ENCODE measurements at places on chromosomes 13 and 19.

- peak; percentile 64 for DNase-seq
Observed at GRCh38 chr13:36778083-36778671, 40.8 kb upstream of the RFXAP start.

DNA sequence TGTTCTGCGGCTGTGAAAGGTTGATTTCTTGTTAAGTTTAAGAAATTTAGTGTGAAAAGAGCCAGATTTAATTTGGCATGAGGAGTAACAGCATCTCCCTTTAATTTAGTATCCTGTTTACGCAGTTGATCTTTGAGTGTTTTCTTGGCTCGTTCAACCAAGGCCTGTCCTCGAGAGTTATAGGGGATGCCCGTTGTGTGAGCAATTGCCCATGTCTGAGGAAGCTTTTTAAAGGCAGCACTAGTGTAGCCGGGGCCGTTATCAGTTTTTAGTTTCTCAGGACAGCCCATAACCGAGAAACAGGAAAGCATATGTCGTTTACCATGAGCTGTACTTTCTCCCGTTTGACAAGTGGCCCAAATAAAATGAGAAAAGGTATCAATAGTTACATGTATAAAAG lies 47.5 kb upstream of the ZNF43 start:
- DNase-seq = peak; percentile 11

- DNase-seq = no peak
Observed at GRCh38 chr19:57231686-57232085, 863 bp downstream of the AURKC start.

DNA sequence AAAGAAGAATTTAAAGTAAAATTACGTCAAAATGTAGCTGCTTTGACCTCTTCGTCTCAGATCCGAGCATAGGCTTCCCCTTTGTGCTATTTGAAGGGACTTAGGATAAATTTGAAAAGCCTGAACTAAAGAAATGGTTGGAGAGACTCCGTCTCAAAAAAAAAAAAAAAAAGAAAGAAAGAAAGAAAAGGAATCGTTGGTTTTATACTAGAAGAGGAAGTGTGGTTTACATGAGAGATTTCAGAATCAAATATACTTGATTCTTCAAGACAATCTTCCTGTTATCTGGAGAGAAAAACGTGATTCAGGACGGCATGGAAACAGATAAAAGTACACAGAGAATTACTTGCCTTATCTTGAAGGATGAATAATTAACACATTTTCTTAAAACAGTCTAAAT lies 474 bp upstream of the ZNF780B start:
- no peak for DNase-seq

DNA sequence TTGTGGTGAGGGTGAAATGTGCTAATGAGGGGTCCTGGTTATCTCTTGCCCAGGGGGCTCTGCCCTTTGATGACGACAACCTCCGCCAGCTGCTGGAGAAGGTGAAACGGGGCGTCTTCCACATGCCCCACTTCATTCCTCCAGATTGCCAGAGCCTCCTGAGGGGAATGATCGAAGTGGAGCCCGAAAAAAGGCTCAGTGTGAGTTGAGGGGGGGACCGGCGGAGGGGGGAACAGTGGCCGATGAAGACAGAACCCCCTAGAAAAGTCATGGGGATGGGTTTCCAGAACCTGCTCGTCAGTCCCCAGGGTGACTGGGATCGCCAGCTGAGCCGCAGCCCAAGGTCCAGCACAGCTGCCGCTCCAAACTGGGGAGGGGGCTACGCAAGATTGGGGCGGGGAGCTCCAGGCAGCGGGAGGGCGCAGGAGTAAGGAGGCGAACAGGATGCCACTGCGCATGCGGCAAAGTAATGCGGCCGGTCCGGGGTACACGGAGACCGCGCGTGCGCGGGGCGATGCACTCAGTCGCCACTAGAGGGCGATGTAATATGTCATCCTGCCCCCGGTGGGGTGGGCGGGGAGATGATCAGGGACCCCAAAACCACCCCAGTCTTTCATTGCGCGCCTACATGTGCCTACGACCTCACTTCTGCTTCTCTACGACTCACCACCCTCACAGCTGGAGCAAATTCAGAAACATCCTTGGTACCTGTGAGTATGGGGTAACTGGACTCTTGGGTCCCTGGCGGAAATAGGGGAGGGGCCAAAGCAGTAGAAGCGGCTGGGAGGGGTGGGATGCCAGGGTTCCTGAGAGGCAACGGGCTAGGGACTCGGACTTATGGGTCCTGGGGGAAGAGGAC lies 17.9 kb downstream of the BRSK1 start:
- peak; percentile 45 for DNase-seq

GRCh38 chr19:41136636-41137455 lies 22.6 kb downstream of the CYP2F1 start:
- no peak for DNase-seq

GRCh38 chr13:73767747-73768315 lies 366.4 kb downstream of the KLF12 start:
- no peak for DNase-seq

DNA sequence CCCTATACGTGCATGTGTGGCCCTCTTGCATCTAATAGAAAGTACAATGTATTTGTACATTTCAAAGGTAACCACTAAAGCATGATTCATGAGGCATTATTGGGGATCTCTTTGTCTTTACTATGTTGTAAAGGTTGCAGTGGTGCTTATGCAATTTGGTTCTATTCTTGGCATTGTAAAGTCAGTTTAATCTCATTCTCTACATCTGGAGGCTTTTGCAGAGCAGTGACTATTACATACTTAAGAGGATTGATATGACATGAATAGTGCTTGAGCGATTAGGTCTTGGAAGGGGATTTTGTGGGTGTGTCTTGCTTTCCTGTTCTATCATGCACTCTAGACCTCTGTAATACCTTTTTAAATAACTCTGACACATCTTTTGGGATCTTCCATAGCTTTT lies 610.0 kb downstream of the EFNB2 start:
- DNase-seq = peak; percentile 97

GRCh38 chr19:7831452-7831851 lies 1.4 kb downstream of the EVI5L start:
- no peak for DNase-seq

DNA sequence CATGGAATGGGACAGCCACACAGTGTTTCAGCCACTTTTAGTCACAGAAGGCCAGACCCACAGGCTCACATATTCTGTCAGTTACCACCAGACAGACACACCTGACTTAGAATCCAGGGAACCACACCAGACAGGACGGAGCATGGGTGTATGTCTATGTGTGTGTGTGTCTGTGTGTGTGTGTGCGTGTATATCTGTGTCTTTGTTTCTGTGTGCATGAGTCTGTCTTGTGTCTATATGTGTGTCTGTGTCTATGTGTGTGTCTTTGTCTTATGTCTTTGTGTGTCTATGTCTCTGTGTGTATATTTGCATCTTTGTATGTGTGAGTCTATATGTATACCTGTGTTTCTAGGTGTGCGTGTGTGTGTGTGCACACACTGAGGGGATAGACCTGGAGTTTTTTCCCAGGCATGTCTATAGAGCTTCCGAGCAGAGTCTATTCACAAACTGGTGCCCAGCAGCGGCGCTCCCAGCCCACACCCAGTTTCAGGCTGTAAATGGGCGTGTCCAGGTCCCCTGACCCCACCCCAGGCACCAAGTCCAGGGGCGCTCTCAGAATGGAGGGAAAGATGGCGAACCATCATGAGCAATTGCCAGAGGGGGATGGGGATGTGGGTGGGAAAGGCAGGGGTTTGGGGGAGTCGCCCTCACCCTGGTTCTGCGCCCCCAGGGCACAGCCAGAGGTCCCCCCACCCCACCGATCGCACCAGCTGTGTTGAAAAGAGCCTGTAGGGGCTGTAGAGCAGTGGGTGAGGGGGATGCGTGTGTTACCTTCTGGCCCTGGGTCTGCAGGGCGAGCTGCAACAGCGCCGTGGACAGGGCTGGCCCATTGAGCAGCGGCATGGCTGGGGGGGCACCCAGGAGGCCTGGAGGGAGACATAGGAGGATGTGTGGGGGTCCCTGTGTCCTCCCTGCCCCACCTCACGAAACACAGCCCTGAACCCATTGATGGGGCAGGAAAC lies 6.3 kb upstream of the FDX2 start:
- DNase-seq = no peak

DNA sequence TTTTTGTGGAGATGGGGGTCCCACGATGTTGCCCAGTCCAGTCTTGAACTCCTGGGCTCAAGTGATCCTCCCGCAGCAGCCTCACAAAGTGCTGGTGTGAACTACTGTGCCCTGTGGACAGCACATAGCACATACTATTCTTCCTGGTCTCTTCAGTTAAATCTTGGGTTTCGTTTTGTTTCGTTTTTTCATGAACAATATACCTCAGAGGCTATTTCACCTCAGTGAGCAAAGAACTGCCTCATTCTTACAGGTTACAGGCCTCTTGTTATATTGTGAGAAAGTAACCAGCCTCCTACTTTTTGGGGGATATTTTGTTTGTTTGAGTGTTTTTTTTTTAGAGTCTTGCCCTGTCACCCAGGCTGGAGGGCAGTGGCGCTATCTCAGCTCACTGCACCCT lies 1.3 kb upstream of the C3 start:
- no peak for DNase-seq

- DNase-seq = no peak
Observed at GRCh38 chr13:50809133-50810090, 34.1 kb downstream of the DLEU7 start.

DNA sequence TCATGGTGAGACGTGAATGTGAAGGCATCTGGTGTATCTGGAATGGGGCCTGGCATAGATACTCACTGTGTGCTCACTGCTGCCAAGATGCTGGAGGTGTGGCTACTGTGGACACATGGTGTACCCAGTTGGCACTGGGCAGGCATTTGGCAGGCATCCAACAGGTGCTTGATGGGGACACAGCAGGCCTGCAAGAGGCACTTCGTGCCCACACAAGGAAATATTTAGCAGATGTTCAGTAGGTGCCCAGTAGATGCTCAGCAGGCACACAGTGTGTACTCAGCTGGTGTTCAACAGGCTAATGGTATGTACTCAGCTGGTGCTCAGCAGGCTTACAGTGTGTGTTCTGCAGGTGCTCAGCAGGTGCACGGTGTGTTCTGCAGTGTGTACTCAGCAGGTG lies 14.2 kb downstream of the CRTC1 start:
- no peak for DNase-seq

DNA sequence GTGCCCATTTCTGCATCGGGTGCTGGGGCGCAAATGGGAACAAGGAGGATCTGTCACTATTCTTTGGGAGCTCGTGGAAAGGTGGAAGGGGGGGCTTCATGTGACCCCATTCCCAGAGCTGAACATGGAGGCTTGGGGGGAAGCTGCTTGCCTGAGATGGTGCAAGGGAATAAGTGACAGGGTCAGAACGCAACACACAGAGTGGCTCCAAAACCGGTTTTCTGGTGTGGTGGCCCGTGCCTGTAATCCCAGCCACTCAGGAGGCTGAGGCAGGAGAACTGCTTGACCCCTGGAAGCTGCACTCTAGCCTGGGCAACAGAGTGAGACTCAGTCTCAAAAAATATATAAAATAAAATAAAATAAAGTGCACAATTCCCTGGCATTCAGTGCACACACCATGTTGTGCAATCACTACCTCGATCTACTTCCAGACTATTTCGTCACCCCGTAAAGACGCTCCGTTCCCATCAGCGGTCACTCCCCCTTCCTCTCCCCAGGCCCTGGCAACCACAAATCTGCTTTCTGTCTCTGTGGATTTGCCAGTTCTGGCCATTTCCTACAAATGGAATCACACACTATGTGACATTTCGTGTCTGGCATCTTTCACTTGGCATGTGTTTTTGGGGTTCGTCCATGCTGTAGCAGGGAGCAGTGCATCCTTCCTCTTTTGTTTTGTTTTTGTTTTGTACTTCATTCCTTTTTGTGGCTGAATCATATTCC lies 18.2 kb upstream of the COMP start:
- peak; percentile 96 for DNase-seq

GRCh38 chr19:35044317-35045117 lies 3.0 kb downstream of the HPN start:
- peak; percentile 33 for DNase-seq

- no peak for DNase-seq
Observed at GRCh38 chr13:64311948-64312347, 2896.3 kb upstream of the PCDH20 start.

- DNase-seq = no peak
Observed at GRCh38 chr13:42119041-42119440, 70.6 kb downstream of the DGKH start.

DNA sequence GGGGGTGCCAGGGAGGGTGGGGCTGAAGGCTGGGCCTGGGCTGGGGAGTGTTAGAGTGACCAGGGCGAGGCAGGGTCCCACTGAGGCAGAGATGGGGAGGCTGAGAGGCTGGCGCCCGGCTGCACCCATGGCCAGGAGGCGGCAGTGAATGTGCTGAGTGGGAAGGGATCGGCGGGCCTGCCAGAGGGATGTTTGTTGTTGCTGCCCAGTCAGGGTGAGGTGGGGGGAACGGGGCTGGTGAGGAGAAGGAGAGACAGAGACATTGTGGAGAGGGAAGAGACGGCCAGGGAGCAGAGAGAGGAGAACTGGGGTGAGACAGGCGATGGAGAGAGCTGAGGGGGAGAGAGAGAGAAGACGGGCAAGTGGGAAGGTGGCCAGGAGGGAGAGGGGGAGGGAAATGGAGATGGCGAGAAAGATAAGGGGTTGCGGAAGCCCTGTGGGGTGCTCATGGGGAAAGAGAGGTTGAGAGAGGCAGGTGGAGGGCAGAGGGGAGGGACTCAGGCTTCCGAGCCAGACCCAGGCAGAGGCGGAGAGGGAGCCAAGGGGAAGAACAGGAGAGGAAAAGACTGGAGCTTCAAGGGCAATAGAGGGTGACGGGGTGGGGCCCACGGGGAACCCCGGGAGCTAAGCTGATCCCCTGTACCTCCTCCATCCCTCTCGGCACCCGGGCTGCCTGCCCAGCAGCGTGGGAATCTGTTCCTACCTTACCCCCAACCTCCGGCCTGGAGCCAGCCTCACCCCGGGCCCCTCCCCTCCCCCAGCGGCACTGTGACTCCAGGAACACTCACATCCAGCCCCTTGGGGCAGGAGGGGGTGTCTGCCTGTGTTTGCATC lies 690 bp upstream of the B3GNT8 start:
- peak; percentile 73 for DNase-seq

DNA sequence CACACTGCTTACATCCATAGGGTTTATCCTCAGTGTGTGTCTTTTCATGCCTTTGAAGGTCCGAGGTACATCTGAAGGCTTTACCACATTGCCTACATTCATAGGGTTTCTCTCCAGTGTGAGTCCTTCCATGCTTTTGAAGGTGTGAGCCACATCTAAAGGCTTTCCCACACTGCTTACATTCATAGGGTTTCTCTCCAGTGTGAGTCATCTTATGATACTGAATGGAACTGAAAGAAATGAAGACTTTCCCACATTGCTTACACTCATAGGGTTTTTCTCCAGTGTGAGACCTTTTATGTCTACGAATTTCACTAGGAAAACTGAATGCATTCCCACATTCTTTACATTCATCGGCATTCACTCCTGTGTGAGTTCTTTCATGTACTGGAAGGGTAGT lies 7.1 kb downstream of the ZNF20 start:
- DNase-seq = peak; percentile 50

- DNase-seq = no peak
Observed at GRCh38 chr13:106129273-106129672, 406.2 kb downstream of the EFNB2 start.

- DNase-seq = peak; percentile 65
Observed at GRCh38 chr13:92963029-92963428, 263.6 kb upstream of the GPC6 start.

- no peak for DNase-seq
Observed at GRCh38 chr19:33554821-33555220, 33.2 kb upstream of the PEPD start.
